ENCODE measurements at places on chromosomes 2 and 18. TPM values are rescaled to one million over a fixed set of nuclear protein-coding genes. Genes with fewer than 3 reads are reported as not detected.

The DCC gene
- total RNA-seq, result 0.78 TPM

DNA sequence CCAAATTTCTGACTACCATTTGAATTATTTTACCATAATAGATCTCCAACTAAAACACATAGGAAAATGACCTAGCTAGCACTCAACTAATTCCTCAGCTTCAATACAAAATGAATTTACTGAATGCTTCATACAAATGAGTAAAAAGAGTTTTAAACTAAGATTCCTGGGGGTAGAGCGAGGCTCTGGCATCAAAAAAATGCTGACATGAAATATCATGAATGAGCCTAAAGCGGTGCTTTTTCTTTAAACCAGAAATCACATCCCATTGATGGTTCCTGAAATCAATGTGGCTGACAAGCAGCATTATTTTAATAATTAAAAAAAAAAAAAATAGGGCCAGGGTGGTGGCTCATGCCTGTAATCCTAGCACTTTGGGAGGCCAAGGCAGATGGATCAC lies 32.1 kb downstream of the WDR33 start:
- no peaks in the 10 kb centered on the region for H3K27me3 ChIP-seq
- no peak for DNase-seq
- H3K36me3 ChIP-seq, result no peaks in the 10 kb centered on the region
- no peak overlapping the region for H3K27ac ChIP-seq
- no peak overlapping the region for H3K4me3 ChIP-seq

- H3K27ac ChIP-seq, result no peak overlapping the region
- DNase-seq, result no peak
- H3K4me3 ChIP-seq, result no peak overlapping the region
- H3K27me3 ChIP-seq, result no peaks in the 10 kb centered on the region
- no peaks in the 10 kb centered on the region for H3K36me3 ChIP-seq
These were observed 180.9 kb downstream of the KCNE4 start for GRCh38 chr2:223232896-223233295.

DNA sequence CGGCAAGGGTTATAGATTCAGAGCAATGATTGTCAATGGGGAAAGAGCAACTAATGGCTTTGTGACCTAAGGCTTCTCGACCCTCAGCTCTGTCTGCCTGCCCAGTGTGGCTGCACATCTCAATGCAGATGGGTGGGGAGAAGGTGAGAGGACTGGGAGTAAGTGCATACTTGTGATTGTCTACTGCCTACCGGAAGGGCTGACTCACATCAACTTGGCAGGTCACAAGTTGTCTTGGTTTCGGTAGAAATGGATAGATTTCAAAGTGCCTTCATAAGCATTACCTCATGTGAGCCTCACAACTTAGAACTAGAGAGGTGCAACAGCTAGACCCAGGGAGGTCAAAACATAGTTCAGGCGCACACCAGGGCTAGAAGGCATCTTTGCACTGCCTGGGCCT lies 29.4 kb downstream of the STAT1 start:
- no peaks in the 10 kb centered on the region for H3K4me1 ChIP-seq
- peaks cover 18% of the 10 kb centered on the region for H3K36me3 ChIP-seq
- no peak overlapping the region for H3K4me3 ChIP-seq
- no peak overlapping the region for H3K27ac ChIP-seq

DNA sequence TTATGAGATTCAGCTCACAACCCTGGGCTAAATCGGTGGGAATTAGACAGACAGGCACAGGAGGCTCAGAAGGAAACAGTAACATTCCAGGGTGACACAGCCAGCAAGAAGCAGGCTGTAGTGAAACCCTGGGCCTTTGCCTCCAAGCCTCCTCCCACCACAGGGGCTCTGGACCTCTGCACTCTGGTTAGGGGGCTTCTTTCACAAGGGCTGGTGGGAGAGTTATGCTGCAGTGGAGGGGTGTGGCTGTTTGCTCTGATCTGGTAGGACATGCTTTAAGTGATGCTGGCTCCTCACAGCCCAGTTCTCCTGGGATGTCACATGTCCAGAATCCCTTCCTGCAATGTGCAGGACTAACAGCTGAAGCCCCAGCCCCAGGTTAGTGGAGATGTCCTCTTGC lies 109.9 kb downstream of the TGFA start:
- no peaks in the 10 kb centered on the region for H3K27me3 ChIP-seq
- H3K4me1 ChIP-seq, result no peaks in the 10 kb centered on the region
- H3K36me3 ChIP-seq, result no peaks in the 10 kb centered on the region
- H3K27ac ChIP-seq, result no peak overlapping the region
- no peak for DNase-seq

DNA sequence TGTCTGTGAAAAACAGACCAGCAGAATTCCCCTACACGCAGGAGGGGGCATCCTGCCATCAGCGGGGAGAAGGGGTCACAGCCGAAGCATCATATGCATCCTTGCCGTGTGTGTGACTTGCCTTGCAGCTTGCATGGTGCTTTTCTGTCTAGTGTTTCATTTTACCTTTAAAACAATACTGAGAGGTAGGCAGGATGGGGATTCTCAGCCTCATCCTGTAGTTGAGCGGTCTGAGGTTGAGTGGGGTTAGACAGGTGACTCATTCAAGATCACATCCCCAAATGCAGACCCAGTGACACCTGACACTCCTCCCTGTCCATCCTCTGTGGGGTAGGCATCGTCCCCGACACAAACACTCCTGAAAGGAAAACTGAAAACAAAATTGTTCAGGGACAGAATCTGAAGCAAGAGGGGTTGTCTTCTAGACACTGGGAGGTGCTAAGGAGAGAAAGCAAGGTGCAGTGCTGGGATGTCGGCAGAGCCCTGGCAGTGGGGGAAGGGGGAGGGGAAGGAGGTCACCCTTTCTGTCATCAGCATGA lies 7.9 kb downstream of the ARL4C start:
- H3K4me3 ChIP-seq, result no peak overlapping the region
- DNase-seq, result no peak
- H3K36me3 ChIP-seq, result no peaks in the 10 kb centered on the region
- no peaks in the 10 kb centered on the region for H3K27me3 ChIP-seq
- no peaks in the 10 kb centered on the region for H3K4me1 ChIP-seq

DNA sequence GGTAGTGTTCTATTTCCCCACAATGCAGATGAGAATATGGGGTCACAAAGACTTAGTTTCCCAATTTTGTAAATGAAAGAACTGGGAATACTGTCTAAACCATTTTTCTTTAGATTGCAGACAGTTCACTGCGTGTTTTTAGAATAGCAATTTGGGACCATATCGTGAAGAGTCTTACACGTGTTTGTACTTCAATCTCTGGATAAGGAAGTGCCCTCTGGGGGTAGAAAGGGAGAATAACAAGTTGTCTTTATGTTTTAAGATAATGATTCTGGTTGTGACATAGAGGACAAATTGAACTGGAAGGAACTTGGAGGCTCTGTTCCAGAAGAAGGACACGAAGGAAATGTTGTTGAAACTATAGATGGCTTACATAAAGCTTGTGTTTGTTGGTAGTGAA lies 457.7 kb downstream of the CBLN2 start:
- no peaks in the 10 kb centered on the region for H3K27me3 ChIP-seq
- DNase-seq, result no peak
- no peak overlapping the region for H3K4me3 ChIP-seq

- no peaks in the 10 kb centered on the region for H3K4me1 ChIP-seq
- no peaks in the 10 kb centered on the region for H3K27me3 ChIP-seq
- no peak for DNase-seq
- no peak overlapping the region for H3K4me3 ChIP-seq
These were observed 145.1 kb downstream of the AGPS start for GRCh38 chr2:177537636-177538035.

The SLC5A7 gene
- 0.19 TPM for total RNA-seq

The LAMA3 gene
- total RNA-seq, result 14.2 TPM

- H3K4me1 ChIP-seq, result no peaks in the 10 kb centered on the region
- no peak for DNase-seq
- H3K36me3 ChIP-seq, result no peaks in the 10 kb centered on the region
These were observed 51.0 kb downstream of the PAX8 start for GRCh38 chr2:113227698-113228097.

The MAP4K4 gene
- total RNA-seq, result 112 TPM

DNA sequence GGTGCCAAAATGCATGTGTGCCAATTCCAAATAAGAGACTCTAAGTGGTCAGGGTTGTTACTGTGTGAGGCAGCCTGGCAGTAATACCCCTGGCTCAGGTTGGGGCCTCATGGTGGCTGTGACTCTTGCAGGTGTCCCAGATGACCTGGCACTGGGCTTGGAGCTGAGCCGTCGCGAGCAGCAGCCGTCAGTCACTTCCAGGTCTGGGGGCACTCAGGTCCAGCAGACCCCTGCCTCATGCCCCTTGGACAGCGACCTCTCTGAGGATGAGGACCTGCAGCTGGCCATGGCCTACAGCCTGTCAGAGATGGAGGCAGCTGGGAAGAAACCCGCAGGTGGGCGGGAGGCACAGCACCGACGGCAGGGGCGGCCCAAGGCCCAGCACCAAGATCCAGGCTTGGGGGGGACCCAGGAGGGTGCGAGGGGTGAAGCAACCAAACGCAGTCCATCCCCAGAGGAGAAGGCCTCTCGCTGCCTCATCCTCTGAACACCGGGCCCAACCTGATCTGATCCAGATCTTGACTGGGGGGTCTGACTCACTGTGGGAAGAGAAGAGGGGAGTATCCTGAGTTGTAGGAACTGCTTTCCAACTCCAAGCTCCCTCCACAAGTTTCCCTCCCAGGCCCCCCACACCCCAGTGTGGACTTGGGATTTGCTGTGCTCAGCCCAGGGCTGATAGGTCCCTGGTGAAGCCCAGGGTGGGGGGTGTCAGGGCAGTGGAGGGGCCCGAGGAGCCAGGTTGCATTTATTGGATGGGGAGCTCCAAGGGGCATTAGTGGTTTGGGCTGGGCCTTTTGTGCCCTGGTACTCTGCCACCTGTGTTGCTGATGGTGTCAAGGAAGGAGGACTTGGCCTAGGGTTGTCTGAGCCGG lies 5.6 kb downstream of the DNAJB2 start:
- H3K4me3 ChIP-seq, result no peak overlapping the region
- H3K4me1 ChIP-seq, result no peaks in the 10 kb centered on the region
- no peaks in the 10 kb centered on the region for H3K27me3 ChIP-seq

The DNAJC5G gene
- not detected for total RNA-seq

Data from aorta (tissue), 5 donors.